ENCODE measurements at places on chromosomes 7 and 10.

GRCh38 chr10:32293581-32293980 lies 53.4 kb downstream of the EPC1 start:
- DNase-seq, result no peak

DNA sequence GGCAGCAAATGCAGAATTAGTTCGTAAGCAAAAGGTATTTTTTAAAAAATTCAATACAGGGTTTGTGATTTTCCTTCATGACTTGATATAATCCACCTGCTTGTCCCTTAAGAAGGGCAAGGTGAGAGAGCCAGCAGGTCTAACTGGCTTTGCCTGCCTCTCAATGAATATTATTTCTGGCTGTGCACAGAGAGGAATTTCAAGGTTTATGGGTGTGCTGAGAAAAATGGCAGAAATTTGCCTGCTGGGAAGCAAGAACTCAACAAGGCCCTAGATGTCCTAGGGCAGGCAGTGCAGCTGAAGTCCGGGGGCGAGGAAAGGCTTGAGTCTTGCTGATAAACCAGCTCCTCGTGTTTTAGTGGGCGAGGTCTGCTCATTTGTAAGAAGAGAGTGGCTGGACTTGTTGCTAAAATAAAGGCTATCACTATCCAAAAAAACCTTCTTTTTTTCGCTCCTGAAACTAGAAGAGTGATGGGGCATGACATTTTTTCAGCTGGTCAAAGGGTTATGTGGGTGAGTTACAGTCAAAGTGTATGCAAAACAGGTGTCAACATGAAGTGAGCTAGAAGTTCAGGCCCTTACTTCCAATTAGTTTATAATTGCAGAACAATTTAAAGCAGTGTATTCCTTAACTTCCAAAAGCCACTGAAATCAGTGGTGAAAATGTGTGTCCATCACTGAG lies 385.8 kb upstream of the KLF6 start:
- DNase-seq, result no peak

DNA sequence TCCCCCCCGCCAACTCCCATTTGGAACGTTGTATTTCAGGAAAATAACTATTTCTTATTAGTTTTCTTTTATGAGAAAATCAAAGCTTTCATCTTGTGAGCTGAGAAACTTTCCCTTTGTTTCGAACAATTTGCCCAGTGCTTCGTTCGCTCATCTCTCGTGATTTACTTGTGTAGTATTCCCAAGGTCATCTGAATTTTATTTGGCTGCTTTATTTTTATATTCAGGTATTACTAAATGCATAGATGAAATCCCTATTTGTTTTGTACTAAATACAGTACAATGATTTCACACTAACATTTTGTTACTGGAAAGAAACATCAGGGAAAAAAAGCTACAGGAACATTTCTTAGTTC lies 12.0 kb upstream of the EBLN1 start:
- no peak for DNase-seq

GRCh38 chr10:22486431-22486830 lies 141.1 kb downstream of the SPAG6 start:
- no peak for DNase-seq

- DNase-seq, result no peak
Measured at GRCh38 chr7:43295429-43295828, 183.0 kb downstream of the HECW1 start.

GRCh38 chr10:30178356-30178964 lies 119.1 kb upstream of the JCAD start:
- no peak for DNase-seq

- no peak for DNase-seq
Measured at GRCh38 chr7:90671571-90671970, 75.5 kb downstream of the CDK14 start.

GRCh38 chr10:26474026-26474425 lies 35.9 kb downstream of the APBB1IP start:
- no peak for DNase-seq

DNA sequence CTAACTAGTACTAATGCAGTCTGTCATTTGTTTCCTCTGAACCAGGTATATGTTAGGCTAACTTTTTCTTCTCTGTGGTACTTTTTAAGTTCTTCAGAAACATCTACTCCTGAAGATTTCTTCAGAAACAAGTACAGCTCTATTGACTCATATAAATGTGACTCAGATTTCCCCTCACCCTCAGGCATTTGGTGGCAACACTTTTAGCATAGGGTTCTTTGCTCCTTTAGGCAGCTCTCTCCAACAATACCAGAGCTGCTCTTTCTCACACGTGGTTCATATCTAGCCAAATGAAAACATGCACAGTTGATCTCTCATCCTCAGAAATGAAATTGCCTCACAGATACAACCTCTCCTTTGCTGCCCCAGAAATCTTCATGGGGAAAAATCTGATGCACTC lies 939.8 kb downstream of the SORCS1 start:
- DNase-seq, result no peak

- no peak for DNase-seq
Measured at GRCh38 chr7:117975476-117975875, 102.2 kb upstream of the CTTNBP2 start.

DNA sequence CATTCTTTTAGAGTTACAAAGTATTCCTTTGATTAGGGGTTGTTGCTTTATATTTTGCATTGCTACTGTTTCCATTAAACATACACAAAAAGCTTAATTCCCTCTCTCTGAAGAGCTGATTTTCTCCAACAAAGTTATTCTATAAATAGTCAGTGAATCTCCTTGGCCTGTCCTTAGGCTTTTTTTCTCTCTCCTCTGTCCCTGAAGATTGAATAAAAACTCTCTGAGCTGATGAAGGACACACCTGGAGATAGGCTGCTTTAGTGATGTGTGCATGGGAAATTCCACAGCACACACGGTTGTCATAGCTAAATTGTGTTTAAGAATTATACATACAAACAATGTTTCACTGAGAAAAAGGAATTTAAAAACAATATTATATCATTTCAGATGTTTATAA lies 90.5 kb upstream of the TMEM106B start:
- no peak for DNase-seq

DNA sequence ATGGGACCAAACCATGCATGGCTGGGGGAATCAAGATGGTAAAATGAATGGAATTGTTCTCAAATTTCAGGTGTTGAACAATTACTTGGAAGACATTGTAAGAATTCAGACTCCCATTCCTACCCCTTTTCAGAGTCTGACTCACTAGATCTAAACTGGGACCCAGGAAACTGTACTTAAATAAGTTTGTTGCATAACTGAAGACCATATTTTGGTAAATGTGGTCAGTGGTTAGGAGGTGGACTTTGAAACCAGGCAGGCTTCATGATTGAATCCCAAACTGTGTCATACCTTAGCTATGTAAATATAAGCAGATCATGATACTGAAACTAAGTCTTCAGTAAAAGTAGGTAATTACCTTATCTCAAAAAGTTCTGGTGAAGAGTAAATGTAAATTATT lies 41.7 kb downstream of the ZWINT start:
- no peak for DNase-seq

- peak; percentile 64 for DNase-seq
Measured at GRCh38 chr10:86710987-86711512, 42.7 kb downstream of the LDB3 start.

- no peak for DNase-seq
Measured at GRCh38 chr10:105354010-105354409, 712.9 kb downstream of the SORCS3 start.

GRCh38 chr7:80131675-80132435 lies 2.8 kb upstream of the GNAI1 start:
- DNase-seq, result no peak

DNA sequence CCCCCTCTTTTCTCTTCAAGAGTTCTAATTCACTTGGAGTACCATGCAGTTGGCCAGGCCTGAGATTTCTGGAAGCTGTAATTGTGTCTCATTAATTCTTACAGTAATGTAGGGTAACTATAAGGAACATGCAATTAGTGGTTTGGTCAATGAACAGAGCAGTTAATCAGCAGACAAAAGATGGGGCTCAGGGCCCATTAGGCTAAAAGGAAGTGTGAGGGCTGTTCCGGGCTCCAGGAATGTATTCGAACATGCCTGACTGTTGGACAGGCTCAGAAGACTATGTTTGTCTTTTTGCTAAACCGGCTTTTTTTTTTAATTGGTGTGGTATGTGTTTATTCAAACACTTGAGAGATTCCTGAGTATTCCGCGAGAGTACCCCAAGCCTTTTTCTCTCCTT lies 42.5 kb upstream of the FZD8 start:
- DNase-seq, result no peak

- no peak for DNase-seq
Measured at GRCh38 chr10:129844216-129844766, 119.8 kb downstream of the EBF3 start.

- no peak for DNase-seq
Measured at GRCh38 chr7:125465527-125465926, 535.9 kb upstream of the POT1 start.

- no peak for DNase-seq
Measured at GRCh38 chr10:117259279-117259678, 18.4 kb downstream of the SLC18A2 start.

DNA sequence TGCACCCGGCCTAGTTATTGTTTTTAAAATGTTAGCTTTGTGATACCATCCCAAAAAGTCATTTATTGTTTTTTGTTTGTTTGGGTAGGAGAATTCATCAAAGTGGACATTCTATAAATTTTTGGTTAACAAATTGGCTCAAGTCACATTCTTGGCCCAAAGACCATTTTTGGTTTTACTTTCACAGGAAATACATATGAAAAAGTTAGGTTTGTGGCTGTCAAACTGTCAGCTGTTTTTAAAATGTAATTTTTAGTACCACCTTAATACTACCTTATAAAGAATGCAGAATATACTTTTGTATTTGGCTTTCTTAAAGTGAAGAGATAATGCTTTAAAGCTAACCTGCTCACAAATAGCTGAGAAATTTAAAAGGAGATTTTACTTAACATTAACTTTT lies 25.1 kb downstream of the TMEM168 start:
- no peak for DNase-seq

DNA sequence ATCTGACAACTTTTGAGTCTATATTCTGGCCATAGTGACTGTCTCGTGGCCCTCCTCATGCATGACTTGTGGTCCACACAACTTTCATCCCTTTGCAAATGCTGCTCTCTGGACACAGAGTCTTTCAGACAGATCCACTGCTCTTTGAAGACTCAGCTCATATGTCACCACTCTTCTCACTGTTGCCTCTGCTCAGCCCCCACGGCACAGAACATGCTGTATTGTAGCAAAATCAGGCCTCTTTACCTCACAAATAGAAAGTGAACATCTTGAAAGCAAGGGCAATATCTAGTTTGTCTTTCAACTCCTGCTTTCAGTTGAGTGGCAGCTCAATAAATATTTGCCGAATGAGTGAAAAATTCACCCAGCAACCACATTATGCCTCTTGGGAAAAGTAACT lies 443.5 kb downstream of the NRG3 start:
- no peak for DNase-seq

DNA sequence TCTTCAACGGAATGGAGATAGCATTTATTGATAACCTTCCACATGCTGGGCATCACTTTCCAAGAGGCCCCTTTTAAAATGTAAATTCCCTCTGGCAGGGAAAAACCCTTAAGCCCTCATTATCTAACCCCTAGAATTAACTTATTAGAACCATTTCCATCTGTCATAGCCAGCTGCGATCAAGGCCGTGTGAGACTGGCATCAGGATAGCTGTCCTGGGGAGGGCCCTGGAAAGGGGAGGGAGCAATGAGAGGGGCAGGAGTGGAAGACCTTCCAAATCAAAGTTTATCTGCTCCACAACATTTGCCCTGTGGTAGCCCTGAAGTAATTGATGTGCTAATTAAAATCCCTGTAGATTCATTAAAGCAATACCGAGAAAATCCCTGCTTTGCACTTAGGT lies 45.0 kb upstream of the JAZF1 start:
- no peak for DNase-seq

GRCh38 chr10:122126763-122127659 lies 138.0 kb downstream of the TACC2 start:
- no peak for DNase-seq

DNA sequence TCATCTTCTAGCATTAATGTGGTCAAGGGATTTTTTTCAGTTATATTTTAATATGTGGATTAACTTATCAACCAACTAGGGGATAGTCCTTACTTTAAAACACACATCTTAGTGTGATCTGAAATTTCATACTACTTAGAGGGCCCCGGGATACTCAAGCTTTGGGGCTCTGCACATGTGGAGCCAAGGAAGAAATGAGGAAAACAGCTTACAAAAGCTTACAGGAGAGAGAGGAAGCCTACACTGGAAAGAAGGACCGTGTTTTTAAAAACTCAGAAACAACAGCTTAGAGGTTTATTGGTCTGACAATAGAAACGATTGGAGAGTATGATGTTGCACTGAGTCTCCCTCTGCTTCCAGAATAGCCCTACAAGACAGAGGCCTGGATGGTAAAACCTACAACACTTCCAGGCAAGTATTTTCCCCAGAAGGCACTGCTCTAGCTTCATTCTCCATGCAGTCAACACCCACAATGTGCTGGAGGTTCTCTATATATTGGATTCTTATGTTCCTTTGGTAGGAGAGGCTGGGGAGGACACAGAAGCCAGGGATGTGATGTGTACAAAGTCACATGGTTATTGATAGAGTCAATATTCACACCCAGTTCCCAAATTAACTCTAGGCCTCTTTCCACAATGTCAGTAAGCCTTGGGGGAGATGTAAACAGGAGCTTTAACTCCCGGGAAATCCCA lies 47.3 kb downstream of the JCAD start:
- DNase-seq, result no peak

- DNase-seq, result peak; percentile 34
Measured at GRCh38 chr10:11017570-11018431, at the start of gene CELF2. Gene CELF2 (plus strand): TSS chr10:11017872. CDS start chr10:11018090, 218 bp downstream.

GRCh38 chr7:31646942-31647341 lies 40.1 kb upstream of the PPP1R17 start:
- no peak for DNase-seq

DNA sequence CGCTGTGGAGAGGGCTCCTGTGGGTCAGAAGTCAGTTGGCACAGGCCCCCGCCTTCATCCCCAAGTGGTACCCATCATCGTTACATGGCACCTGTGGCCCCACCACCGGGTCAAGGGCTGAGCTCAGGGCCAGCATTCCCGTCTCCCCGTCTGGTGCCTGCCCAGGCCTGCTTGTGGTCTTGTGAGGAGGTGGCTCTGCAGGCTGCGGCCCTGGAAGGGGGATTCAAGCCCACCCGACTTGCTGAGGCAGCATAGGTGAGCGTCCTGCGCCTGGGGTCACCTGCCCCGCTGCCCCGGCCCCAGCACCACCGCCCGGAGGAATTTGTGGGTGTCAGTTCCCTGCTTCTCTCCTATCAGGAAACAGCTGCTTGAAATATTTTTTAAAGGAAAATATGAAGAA lies 53.0 kb upstream of the EN2 start:
- no peak for DNase-seq

GRCh38 chr7:156656598-156656997 lies 16.0 kb downstream of the RNF32 start:
- no peak for DNase-seq
